Dorsolateral prefrontal cortex (tissue), 122 donors: ENCODE measurements at places on chromosomes 2 and 18. TPM values are rescaled to one million over a fixed set of nuclear protein-coding genes. Genes with fewer than 3 reads are reported as not detected.

- no peak for DNase-seq
Observed at GRCh38 chr2:37590119-37590571, 81.3 kb downstream of the CDC42EP3 start.

GRCh38 chr2:11365096-11365879 lies 20.9 kb upstream of the ROCK2 start:
- DNase-seq, result no peak

DNA sequence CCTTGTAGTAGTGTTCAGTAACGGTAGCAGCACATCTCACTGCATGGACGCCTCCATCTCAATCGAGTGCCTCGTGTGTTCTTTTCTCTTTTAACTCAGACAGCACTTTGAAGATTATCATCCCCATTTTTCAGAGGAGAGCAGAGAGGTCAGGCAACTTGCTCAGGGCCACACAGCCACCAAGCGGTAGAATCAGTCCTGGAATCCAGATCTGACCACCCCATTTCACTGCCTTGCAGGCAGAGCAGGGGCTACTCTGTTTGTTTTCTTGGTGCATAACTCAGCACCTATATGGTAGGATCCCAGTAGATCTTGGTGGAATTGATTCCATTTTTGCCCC lies 129.5 kb downstream of the SMAD7 start:
- DNase-seq, result no peak

The LRRC30 gene
- not detected for total RNA-seq

DNA sequence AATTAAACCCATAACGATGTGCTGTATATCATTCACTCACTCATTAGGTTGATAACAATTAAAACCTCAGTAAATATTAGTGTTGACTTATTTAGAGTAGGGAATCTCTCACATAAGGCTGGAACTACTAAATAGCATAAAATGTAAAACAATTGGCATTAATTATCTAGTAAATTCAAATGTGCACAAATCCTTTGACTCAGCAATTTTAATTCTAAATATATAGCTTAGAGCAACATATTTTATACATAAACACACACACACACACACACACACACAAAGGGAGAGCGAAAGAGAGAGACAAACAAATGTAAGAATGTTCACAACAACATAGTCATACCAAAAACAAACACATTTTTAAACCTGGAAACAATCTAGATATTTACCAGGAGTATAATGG lies 443.1 kb upstream of the KCNH7 start:
- DNase-seq, result no peak

- no peak for DNase-seq
Observed at GRCh38 chr2:106789185-106789584, 96.8 kb downstream of the ST6GAL2 start.

The RAB6C gene
- total RNA-seq, result 6.5 TPM

GRCh38 chr2:51807229-51807628 lies 775.3 kb upstream of the NRXN1 start:
- DNase-seq, result no peak

The GPR17 gene
- total RNA-seq, result 7.3 TPM

- DNase-seq, result no peak
Observed at GRCh38 chr18:53610957-53611356, 613.5 kb downstream of the MBD2 start.

DNA sequence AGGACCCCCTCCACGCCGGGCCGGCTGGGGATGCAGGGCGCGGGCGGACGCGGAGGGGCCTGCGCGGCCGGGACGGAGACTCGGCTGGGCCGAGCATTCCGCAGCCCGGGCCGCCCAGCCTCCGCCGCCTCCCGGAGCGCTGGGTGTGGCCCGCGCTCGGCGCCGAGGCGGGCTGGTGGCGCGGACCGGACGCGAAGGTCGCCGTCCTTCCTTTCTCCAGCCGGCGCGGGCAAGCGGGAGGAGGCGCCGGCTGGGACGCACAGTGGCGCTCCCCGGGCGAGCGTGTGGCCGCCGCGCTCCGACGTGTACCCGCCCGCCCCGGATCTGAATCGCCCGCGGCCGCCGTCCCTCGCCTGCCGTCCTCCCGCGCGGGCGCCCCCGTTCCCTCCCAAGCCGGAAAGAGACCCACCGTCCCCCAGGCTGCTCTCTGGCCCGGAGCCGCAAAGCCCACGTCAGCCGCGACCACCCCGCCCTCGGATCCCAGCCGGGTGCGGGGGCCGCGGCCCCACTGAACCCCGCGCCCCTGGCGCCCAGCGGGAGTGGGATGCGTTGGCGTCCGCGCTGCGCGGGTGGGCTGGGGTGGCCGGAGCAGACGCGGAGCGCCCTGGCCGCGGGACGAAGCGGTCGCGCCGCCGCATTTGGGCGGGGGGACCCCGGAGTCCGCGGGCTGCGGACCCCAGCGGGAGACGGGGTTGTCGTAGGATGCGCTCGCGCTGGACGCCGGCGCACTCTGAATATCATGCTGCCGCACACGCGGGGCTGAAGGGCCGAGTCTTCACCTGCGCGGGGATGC lies 634 bp downstream of the SPATS2L start:
- peak; percentile 33 for DNase-seq

DNA sequence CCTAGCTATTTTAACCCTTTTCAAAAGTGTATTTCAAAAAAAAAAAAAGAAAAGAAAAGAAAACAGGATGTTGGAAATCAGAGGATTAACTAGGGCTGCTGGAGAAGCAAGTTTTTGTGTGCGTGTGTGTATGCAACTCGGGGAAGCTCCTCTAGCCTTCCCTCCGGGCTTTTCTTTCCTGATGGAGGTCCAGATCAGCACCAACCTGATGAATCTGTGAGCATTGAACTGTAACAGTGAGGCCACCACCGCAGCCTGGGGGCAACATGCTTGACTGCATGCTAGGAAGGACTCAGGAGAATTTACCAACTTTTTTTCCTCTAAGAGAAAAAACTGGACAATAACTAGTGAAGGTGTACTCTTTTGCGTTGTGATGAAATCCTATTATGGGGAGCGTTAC lies 2.3 kb downstream of the OBSL1 start:
- no peak for DNase-seq

The DCDC2C gene
- 0.26 TPM for total RNA-seq

- no peak for DNase-seq
Observed at GRCh38 chr2:239979243-239980023, 45.7 kb downstream of the NDUFA10 start.

The DAW1 gene
- 2.5 TPM for total RNA-seq

DNA sequence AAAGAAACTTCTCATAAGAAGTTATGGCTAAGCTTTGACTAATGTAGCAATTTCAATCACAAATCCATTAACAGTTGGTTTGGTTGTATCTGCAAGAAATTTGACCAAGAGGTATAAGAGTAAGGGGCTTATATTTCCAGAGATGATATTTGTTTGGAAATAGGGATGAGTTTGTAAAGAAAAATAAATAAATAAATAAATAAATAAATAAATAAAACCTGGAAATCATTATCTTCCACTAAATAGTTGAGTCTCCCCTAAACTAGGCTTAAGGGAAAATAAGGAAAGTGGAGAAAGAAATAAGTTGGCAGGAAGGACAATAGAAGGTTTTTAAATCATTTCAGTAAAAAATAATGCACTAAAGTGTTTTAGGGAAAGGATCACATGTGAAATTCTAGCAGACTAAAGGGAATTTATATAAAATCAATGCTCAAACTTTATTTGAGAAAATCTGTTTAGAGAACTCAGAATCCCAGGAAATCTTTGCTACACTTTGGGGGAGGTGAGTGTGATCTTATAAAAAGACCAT lies 23.5 kb upstream of the SCN7A start:
- no peak for DNase-seq

- DNase-seq, result no peak
Observed at GRCh38 chr2:224753743-224754540, 37.8 kb upstream of the CCDC195 start.

DNA sequence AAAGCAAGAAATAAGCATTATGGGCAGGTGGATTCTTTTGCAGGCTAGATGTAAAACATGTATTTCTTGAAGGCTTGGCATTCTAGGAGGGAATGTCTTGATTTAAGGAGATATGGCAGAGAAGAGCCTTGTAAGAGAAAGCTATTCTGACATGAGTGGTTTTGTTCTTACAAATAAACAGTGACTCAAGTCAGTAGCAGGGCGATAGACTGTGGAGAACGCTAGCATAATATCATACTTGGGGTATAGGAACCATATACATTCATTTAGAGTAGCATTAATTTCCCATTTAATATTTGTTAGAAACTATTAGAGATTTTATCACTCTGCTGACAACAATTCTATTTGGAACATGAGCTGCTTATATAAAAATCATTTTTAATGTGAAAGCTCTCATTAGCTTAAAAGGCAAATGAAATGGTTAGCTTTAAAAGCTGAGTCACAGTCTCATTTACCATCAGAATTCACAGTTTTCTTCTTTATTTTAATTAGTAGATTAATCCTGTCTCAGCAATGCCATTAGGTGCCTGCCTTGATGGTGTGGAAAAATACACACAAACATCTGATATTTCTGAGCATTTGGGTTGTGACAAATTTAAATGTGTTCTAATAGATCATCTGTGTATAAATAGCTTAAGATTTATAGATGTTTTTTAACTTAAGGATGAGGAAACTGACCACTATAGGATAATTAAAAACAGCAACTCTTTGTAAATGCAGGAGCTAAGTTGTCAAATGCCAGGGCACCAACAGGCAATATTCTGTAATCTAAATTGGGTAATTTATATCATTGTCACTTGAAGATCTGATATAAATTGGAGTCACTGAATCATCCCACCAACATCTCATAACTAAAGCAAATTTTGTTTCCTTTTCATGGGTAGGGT lies 276.7 kb downstream of the PLCL1 start:
- no peak for DNase-seq

GRCh38 chr2:19810148-19810547 lies 91.6 kb downstream of the TTC32 start:
- no peak for DNase-seq

DNA sequence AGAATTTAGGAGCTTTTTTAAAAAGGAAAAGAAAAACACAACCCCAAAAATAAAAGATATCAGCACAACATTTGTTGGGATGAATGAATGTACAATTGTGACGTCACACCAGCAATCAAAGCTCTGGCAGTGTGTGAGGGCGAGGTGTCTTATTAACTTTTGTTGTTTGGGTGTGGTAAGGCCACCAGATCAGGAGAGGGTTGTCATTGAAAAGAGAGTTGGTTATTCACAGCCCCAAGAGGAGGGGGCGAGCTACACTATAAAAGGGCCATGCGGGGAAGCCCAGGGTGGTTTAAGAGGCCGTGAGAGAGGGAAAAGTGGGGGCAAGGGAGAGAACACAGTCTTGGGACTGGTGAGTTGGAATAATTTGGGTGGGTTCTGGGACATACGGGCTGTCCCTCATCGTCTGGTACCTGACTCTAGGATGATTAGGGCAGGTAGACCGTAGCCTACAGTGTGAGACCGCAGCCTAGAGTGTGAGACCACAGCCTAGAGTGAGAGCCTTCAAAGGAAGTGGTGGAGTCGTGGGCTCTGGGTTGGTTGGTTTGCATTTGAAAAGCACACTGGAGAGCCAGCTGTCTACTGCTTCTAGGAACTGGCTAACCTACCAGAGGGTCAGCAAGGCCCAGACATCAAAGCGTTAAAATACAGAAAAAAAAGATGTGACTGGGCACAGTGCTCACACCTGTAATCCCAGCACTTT lies 128.4 kb downstream of the INO80D start:
- DNase-seq, result no peak

The MYO1B gene
- total RNA-seq, result 39.8 TPM

The EFEMP1 gene
- total RNA-seq, result 80.2 TPM
